GM04504 (cell line): ENCODE measurements at places on chromosomes 12 and 14.
A peak's percentile ranks its signal among the peaks of the same experiment; 100 is the strongest.

GRCh38 chr14:63045612-63046320 is 508 bp upstream of the KCNH5 start:
- DNase-seq: no peak

- DNase-seq: no peak
Observed at GRCh38 chr12:78885466-78885865, 20.9 kb downstream of the SYT1 start.

DNA sequence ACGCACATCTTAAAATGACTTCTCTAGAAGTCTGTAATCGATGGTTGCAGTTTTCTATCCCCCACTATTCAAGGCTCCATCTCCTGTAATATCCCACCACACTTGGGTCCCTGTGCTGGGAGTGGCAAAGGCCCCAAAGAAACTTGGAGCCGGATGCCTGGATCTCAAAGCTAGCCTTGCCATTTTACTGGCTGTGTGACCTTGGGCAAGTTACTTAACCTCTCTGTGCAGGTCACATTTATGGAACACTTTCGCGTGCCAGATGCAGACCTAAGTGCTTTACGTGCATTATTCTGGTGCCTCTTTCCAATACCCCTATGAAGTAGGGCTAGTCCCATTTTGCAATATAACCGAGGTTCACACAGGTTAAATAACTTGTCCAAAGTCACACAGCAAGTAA is 151.8 kb upstream of the PRMT8 start:
- DNase-seq: no peak

GRCh38 chr14:58650857-58651256 is 13.1 kb downstream of the DACT1 start:
- DNase-seq: no peak

GRCh38 chr12:58919231-58920101 is 838 bp downstream of the LRIG3 start:
- no peak for DNase-seq

DNA sequence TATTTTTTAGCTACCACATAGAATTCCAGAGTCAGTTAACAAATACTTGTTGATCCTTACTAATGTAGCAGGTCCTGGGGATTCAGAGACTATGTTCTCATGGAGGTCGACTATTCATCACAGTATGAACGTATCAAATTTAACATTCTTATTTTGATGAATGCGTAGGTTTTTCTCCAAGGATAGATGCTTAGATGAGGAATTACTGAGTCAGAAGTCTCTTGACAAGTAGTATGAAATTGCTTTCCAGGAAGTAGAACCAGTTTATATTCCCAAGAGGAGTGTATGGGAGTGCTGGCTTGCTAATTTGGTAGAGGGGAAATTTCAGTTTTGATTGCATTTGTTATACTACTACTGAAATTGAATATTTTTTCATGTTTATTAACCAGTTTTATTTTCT is 42.8 kb upstream of the CRADD start:
- peak; percentile 11 for DNase-seq

- DNase-seq: no peak
Observed at GRCh38 chr14:76034566-76034965, 49.0 kb downstream of the IFT43 start.

DNA sequence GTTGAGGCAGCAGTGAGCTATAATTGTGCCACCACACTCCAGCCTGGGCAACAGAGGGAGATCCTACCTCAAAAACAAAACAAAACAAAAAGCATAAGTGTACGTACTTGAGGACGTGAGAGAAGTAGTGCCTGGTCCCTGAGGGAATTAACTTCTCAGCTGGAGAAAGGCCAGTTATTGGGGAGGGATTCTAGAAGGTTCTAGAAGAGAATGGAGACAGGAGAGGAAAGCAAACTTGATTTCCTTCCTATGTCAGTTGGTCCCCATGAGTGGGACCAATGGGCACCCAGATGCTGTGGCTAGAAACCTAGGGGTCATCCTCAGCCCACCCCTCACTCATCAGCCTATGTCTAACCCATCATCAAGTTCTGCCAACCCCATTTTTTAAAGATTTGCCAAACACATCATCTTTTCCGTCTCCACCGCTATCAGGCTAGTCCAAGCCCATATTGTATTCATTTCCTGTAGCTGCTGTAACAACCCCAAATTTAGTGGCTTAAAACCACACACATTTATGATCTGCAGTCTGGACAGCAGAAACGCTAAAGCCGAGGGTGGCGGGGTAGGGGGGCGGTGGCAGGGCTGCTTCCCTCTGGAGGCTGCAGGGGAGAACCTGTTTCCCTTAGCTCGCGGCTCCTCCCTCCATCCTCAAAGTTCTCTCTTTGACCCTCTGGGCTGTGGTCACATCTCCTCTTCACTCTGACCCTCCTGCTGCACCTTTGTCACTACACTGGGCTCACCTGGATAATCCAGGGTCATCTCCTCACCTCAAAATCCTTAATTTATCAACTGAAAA is 7.2 kb upstream of the RBM19 start:
- no peak for DNase-seq

DNA sequence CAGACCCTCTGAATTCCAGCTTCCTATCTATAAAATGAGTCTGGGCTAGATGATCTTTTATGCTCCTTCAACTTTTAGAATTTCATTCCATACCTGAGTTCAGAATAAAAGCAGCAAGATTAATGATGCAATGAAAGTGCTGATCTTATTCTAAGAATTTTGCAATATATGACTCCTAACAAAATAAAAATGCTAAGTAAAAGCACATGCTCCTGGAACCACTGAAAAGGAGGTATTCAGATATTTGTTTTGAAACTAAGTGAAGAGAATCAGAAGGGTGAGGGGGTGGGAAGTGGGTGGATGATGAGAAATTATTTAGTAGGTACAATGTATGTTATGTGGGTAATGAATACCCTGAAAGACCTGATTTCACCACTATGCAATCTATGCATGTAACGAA is 216.6 kb downstream of the PTPRO start:
- no peak for DNase-seq

DNA sequence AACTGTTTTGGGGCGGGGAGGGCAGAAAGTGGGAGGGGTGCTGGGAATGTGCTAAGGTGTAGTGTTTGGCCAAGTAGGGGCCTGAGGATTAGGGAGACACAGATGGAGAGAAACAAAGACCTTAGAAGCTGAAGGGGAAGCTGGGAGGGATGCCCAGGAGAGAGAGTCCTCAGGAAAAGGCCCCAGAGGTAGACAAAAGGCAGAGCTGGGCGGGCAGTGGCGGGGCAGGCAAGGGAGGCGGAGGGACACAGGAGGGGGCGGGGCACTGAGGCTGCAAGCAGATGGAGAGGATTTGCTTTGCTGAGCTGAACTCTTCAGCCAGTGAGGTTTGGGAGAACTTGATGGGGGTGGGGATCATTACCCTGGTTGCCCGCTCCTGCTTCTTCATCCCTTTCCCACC is 2.8 kb downstream of the PTMS start:
- DNase-seq: no peak
